ENCODE measurements at places on chromosomes 2 and 18.

GRCh38 chr2:162524192-162524591, 180.3 kb downstream of the GCA start:
- no peak for DNase-seq

DNA sequence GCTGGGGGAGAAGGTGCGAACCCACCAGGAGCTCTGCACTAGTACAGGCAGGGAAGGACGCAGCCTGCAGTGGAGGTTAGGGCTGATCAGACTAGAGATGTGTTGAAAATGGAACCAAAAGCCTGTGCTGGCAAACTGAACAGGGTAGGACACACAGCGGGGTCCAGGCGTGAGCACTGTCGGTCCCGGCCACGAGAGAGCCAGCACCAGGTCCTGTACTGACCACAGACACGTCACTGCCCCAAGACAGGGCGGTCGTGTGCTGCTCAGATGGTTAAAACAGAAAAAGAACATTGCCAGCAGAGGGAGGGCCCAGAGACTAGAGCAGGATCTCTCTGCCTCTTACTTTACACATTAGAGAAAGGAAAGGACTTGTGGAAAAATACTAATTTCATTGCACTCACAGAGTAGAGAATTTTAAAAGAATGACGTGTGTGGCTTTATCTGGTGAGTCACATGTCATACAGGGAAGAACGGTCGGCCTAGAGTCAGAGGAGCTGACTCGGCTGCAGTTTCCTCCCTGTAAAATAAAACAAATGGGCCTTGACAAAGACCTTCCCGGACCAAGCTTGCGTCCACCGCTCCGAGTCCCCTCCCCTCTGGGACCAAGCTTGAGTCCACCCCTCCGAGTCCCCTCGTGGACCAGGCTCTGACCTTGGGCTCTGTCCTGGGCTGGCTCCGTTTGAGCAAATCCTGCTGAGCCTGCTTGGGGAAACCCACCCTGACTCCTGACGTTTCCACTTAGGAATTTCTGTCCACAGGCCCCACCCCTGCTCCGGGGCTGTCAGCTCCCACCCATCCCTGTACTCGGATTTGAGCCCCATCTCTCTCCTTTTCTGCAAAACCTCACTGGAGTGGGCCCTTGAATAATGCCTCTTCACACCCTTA, 16.7 kb upstream of the ADI1 start:
- DNase-seq, result no peak

DNA sequence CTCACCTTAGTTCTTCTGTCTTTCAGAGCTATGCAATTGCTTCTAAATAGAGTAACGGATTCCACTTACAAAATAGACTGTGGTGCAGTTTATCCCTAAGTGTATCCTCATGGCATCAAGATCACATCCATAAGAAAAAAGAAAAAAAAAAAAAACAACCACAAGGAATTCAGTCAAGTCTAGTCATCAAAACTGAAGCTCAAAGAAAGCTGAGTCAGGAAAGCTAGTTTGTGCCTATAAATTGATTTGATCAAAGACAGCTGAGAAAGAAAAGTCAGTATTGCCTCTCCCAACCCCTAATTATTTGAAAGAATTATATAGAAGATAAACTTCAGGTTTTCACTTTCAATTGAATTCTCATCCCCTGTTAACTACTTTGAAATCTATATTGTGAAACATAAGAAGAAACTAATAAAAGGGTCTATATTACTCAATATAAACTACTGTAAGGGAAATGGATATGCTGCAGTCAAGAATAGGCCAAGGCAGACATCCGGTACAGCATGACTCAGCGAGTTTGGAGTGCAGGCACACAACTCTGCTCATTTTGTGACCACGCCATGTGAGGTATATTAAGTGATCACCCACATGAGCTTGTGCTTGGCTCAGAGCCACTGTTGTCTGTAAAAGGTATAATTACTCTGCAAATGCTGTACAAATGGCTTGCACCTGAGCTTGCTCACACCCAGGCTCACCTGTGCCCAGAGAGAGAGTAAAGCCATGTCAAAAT, 568.1 kb upstream of the CRIM1 start:
- DNase-seq, result no peak

DNA sequence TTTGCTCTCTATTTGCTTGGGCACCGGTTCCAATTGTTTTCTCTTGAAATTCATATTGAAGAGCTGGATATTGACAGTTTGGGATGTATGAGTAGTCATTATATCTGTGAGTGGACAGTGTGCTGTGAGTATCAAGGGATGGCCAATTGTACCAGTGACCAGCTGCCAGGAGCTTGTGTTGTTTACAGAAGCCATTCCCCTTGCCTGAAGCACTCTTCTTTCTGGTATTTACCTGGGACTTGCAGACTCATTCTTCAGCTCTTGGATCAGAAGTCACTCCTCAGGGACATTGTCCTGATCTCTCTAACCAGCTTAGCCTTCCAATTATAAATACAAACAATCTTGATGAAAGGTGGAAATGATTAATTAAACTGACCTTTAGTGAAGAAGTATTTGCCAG, 438.3 kb upstream of the LRATD1 start:
- DNase-seq, result no peak

- DNase-seq, result no peak
These were observed 293.2 kb downstream of the ALK start for GRCh38 chr2:29628108-29628745.

DNA sequence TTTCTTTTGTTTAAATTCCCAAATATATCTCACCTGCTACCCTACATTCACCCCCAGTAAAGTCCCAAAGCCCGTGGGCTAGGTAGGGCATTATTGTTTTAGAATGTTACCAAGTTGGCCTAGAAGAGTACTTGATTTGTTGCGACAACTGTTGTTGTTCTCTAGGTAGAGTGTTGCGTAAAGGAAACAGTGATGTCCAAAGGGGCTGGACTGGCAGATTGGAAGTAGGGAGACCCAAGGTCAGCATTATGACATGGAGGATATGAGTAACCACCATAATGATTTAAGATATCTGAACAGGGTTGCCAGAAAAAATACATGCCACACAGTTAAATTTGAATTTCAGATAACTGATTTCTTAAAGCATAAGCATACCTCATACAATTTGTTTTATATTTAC, 39.2 kb downstream of the SCN1A start:
- DNase-seq, result no peak

- DNase-seq, result no peak
These were observed 315.4 kb upstream of the CHST9 start for GRCh38 chr18:27500531-27500930.

DNA sequence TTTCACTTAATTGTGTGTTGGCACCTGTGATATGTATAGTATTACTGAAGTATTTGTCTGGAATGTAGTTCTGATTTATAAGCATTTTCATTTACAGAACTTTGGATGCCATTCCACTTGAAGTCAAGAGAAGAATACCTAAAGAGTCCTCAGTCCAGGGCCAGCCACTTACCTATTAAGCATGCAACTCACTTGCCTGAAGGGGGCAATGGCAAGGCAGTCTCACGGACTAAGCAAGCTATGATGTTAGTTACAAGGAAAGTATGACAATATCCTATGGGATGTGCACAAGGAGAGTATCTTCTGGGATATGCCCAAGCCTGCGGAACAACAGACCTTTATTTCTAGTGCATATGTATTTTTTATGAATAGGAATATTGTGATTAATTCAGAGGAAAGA, 369.4 kb upstream of the GCFC2 start:
- no peak for DNase-seq

DNA sequence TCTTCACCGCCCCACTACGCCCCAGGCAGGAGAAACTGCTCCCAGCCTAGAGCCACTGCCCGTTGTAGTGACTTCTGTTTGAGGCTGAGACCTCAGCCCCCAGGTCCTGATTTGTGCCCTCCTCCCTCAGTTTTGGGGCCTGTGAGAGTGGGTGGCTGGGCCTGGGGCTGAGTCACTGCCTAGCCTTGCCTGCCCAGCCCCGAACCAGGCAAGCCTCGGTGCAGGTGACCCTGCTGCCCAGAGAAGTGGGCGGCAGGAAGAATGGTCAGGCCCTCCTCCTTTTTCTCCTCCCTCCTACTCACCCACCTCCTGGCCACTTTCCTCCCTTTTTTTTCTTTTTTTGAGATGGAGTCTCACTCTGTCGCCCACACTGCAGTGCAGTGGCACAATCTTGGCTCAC, 66.6 kb downstream of the ZFP36L2 start:
- DNase-seq, result no peak

DNA sequence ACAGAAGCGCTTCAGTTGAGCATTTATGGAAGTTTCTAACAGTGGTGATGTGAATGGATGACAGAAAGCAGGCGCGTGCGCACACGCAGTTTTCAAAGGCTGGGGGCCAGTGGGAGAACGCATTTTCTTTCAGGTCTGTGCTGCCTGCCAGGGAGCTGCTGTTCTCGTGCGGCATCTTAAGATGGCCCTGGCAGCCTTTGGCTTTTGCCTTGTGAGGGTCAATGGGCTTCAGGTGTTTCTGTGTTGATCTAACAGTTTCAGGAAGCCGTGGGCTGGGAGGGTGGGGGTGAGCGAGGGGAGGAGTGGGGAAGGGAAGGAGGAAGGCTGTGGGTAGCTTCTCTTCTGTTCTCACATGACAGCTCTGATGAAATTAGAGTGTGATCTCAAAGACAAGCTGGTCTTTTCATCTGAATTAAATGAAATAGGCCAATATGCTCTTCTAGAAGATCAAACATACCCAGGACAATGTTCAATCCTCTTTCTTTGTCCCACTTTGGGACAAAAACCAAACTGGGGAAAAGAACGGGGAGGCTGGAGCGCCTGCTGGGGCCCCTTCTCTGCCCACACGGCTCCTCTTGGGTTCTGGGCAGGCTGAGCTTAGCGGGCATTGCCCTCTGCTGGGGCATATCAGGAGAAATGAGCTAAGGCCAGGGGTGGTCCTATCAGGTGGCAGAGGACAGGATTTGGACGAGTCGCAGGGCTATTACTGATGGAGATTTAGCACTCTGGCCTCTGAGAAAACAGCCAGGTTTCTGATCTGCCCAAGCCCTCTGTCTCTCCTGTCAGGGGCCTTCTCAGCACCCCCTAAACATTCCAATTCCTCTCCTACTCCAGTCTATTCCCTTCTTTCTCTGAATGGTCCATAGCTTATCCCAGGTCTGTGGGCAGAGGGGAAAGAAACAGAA, 126.2 kb upstream of the LGALSL start:
- DNase-seq, result no peak

DNA sequence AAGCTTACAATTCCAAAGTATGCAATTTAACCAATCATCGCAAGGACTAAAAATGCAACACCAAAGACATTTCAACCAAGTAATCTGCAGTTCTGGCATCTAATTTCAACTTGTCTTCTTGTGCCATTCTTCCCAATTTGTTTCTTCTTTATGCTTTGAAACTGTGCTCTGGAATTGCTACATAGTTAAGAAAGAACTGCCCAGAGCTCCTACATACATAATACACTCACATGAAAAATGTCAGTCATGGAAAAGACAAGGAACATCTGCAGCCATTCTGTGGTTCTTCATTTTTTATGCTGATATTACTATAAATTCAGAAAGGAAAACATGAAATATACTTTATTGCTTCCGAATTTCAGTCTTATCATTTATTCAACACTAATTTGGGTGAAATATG, 4.4 kb downstream of the EPB41L3 start:
- no peak for DNase-seq

DNA sequence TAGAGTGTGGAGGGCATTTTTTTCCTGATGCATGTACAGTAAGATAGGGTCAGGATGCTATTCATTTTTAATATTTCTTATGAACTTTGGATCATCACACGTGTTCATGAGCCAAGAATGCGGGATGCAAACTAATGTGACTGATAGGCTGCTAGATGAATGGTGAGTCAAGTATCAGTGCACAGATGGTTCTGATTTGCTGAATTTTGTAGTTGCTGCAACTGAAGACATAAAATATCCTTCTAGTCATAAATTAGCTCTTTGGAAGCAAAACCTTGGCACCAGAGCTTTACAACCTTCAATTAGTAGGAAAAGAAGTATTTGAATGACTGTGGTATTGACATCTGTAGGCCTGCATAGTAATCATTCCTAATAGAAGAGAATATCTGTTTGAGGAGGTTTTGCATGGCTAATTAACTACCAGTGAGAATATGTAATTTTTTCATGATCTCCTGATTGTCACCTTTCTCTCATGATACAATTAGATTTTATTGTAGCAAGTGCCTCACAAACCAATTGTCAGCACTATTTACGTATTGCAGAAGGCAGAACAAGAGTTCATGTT, 94.0 kb downstream of the VRK2 start:
- no peak for DNase-seq

GRCh38 chr18:70116949-70117348, 88.5 kb downstream of the RTTN start:
- DNase-seq, result no peak
